T-helper 2 cell (primary cell): ENCODE measurements at places on chromosomes 13 and 19.

- no peak for DNase-seq
Observed at GRCh38 chr13:36453516-36453915, 21.2 kb downstream of the CCNA1 start.

DNA sequence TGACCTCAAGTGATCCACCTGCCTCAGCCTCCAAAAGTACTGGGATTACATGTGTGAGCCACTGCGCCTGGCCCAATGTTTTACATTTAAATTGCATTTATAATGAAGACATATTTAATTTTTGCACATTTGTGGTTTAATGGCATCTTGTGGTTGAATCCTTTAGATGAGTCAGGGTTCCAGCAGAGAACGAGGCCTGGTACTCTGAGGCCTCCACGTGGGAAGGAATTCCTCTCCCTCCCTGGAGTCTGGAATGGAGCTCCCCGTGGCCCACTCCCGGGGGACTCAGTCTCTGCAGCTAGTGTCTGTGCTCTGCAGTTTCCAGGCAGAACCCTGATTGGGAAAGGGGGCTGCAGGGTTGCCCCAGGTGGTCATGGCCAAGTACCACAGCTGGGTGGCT is 24.2 kb downstream of the ZFR2 start:
- DNase-seq: no peak

DNA sequence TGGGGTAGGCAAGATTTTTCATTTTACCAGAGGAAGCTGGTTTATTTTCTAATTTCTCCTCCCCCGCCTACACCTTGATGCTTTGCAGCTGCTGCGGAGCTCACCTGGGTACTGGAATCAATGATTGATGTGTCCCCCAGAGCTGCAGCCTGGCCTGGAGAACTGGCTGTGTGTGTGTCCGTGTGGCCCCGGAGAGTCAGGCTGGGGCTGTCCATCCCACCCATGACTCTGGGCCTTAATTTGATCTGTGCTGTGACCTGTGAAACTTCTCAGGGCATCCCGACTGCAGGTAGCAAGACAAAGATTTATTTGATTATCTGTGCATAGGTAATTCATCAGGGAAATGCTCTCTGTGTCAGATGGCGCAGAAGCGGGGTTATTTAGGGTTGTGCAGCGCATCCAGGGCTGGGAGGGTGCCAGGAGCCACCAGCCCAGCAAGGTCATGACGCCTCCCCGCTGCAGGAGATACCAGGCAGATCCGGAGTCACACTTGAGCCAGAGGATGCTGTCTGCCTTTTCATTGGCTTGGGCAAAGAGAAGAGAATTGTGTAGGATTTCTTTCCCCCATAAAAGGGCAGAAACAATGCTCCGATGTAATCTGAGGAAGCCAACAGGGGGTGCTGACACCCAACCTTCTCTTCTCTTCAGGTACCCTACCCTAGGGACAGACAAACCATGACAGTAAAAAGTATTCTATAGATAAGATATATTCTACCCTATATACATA is 346.6 kb downstream of the TSHZ3 start:
- no peak for DNase-seq

DNA sequence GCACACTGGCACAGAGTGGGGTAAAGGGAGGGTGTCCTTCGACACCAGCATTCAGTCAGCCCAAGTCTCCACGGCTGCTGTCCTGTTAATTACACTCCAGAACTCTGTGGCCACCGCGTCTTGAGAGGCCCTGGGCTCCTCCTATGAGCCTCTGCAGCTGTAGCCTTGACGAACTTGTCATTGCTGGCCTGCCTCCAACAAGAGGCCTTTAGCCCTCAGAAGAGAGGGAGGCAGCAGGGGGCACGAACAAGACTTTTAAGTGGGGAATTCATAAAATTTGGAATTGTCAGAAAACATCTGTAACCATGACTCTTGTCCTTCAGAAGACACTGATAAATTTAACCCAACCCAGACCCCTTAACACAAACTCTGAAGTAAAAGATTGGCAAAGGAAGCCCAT is 241.9 kb downstream of the UQCRFS1 start:
- no peak for DNase-seq

- DNase-seq: no peak
Observed at GRCh38 chr19:55702131-55702627, 27.2 kb downstream of the EPN1 start.

GRCh38 chr19:53195265-53195903 is 2.2 kb upstream of the ZNF665 start:
- peak; percentile 82 for DNase-seq

- DNase-seq: no peak
Observed at GRCh38 chr13:18212873-18213272, 968.8 kb downstream of the TUBA3C start.

DNA sequence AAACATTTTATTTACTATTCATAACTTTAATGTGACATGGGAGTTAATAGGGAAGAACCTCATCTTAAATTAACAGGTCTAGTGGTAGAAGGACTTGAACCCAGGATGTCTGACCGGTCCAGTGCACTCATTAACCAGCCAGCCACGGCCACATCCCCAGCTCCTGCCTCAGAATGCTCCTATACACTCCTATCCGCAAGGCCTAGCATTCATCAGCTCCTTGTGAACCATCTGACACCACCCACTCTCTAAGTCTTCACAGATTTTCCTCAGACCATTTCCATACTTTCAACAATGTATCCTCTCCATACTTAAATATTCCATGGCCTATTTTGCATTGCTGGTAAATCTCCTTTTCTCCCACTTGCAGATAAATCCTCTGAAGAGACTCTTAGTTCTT is 98.3 kb downstream of the KLF12 start:
- DNase-seq: no peak

GRCh38 chr19:41570639-41571112 is 5.3 kb upstream of the CEACAM21 start:
- DNase-seq: peak; percentile 82

DNA sequence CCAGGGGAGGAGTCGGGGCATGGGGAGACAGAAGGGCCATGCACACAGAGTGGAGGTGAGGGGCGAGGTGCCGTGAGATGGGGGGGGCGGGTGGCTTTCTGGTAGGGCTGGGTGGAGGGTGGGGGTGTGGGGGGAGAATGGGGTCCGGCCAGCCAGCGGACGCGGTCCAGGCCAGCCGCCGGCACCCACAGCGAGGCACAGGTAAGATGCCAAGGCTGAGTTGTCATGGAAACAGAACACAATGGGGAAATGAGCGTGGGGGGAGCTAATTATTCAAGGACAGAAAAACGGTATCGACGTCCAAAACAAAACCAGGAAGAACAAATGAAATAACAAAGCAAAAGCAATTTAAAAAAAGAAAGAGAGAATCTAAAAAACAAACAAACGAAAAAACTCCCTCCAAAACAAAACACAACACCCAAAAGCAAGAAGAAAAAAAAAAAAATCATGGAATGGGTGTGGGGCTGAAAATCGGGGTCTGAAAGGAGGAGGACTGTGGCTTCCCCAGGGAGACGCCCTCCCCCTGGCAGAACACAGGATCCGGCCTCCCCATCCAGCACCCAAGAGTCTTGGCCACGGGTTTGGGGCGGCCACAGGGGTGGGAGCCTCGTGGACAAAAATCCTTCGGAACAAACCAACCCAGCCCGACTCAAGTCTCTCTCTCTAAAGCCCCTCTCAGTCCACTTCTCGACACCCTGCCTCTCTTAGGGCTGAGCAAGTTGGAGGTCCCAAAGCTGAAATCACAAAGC is 92.5 kb downstream of the PTPRS start:
- no peak for DNase-seq

DNA sequence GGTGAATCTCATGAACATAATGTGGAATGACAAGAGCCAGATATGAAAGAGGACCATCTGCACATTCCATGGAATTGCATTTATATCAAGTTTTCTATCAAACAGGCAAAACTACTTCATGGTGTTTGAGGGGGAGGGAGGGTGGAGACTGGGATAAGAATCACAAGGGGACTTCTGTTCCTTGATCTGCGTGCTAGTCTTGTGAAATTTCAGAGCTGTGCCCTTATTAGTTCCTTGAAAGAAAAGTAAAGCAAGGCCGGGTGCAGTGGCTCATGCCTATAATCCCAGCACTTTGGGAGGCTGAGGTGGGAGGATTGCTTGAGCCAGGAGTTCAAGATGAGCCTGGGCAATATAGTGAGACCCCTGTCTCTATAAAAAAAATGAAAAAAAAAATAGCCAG is 30.2 kb upstream of the CEBPG start:
- no peak for DNase-seq

GRCh38 chr19:46073268-46073922 is 32.6 kb upstream of the IGFL4 start:
- DNase-seq: no peak

DNA sequence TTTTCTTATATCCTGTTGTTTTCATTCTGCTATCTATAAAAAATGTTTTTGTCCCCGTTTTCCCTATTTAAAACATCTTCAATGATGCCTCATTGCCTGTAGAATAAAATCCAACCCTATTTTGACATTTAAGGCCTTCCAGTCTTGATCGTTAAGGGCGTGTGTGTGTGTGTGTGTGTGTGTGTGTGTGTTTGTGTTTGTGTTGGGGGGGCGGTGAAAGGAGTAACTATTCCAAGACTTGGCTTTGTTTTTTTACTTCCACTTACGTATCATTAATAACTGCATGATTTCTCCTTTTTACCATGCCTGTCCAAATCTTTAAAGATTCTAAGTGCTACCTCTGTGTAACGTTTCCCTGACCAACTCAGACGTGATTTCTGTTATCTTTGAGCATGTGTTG is 784 bp downstream of the PIBF1 start:
- DNase-seq: no peak

- no peak for DNase-seq
Observed at GRCh38 chr13:66397133-66397532, 833.0 kb downstream of the PCDH9 start.

DNA sequence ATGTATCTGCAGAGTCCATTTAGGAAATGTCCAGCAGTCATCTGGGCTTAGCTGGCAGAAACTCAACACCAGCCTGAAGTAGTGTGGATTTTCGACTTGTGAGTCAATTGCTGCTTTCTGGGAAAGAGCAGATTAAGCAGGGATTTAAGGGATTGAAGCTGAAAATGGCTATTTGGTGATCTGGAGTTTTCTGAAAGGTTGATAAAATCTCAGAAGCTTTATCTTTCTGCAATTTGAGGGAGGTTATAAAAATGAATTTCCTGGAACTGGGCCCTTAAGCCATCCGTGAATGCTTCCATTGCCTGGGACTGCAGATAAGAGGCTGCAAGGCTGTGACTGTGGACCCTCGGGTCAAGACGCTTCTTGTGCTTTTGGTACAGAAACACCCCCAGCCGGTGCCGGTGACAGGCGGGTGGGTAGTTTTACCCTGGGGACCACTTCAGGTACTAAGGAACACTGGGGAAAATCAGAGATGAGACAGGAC is 61.5 kb downstream of the COL4A1 start:
- no peak for DNase-seq

GRCh38 chr13:30690282-30691188 is 44.8 kb upstream of the ALOX5AP start:
- DNase-seq: no peak

DNA sequence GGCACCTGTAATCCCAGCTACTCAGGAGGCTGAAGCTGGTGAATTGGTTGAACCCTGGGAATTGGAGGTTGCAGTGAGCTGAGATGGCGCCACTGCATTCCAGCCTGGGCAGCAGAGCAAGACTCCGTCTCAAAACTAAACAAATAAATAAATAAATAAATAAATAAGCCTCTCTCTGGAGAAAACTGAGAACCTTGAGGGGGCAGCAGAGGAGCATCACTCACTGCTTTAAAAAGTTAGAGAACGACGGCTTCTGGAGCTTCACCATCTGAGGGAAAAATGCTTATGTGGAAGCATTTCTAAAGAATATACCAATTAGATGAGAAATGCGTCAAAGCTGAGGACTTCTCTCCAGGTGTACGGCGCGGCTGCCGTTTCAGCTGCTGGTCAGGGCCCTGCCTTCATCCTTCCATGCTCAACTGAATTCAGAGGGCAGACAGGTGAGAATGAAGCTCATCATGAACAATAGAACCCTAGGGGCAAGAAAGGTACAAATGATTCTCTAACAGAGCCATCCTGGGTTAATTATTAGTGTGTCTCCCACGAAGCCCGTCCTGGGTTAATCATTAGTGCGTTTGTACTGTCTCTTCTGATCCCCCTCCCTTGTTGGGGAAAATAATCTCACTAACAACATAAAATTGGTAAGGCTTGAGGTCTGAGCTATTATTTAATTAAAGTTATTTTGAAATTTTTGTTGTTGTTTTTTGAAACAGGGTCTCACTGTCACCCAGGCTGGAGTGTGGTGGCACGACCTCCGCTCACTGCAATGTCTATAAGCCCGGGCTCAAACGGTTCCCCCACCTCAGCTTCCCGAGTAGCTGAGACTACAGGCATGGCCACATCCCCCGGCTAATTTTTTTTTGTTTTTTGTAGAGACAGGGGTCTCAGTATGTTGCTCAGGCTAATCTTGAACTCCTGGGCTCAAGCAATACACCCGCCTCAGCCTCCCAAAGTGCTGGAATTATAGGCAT is 80.1 kb downstream of the IPO5 start:
- no peak for DNase-seq

DNA sequence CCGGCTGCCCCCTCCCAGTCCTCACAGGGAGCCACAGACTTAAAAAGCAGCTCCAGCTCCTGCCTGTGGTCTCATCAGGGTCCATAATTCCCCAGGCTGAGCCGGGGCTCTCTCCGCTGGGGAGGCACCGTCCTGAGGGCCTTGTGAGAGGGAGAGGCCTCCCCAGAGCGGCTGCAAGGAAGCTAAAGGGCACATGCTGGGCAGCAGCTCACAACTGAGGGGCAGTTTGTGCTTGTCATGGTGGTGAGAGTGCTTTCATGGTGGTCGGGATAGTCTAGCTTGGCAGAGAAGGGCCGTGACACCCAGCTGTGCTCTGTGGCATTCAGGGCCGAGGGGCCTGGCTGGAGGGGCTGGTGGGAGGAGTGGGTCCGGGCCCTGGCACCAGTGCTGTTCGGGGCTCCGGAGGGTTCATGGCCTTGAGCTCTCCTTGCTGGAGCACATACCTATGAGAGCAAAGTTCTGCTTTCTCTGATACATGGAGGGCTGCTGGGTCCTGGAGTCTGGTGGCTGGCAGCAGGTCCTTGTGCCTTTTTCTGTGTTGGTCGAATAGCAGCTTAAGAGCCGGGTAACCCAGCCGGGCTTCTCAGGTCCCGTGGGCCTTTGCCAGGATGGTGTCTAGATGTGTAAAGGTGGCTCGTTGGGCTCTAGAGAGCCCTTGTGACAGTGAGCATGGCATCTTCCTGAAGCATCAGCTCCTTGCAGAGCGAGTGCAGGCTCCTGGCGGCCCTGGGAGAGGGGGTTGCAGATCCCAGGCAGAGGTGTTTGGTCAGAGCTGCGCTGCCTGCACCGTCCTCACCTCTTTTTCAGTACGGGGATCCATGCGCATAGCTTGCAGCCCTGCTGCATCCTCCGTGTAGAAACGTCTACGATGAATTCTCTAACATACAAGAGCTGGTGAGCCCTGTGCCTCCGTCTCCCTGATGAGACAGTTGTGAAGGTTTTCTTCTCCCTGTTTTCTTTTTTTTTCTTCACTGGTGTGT is 8.8 kb downstream of the UPF1 start:
- no peak for DNase-seq

DNA sequence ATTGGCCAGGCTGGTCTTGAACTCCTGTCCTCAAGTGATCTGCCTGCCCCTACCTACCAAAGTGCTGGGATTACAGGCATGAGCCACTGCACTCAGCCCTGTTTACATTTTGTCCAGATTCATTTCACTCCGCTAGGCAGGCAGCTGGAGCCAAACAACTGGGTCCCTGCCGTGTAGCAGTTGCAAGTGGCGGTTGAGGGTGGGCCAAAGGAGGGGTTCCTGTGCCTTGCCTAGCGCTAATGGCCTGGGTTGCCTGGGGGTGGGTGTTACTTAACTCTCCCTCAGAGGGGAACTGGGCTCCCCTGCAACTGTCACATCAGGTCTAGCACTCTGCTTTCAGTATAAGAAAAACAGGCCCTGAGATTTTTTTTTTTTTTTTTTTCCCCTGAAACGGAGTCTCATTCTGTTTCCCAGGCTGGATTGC is 7.4 kb downstream of the ACP5 start:
- DNase-seq: no peak

- DNase-seq: no peak
Observed at GRCh38 chr13:29281932-29282495, 313.5 kb downstream of the SLC7A1 start.
